Fibroblast of lung (primary cell): ENCODE measurements at places on chromosomes 7 and 10.
A peak's percentile ranks its signal among the peaks of the same experiment; 100 is the strongest.

- no peak for DNase-seq
These were observed 317.3 kb downstream of the TCERG1L start for GRCh38 chr10:130994191-130994590.

- DNase-seq, result no peak
These were observed 32.9 kb upstream of the CALN1 start for GRCh38 chr7:72445075-72445474.

DNA sequence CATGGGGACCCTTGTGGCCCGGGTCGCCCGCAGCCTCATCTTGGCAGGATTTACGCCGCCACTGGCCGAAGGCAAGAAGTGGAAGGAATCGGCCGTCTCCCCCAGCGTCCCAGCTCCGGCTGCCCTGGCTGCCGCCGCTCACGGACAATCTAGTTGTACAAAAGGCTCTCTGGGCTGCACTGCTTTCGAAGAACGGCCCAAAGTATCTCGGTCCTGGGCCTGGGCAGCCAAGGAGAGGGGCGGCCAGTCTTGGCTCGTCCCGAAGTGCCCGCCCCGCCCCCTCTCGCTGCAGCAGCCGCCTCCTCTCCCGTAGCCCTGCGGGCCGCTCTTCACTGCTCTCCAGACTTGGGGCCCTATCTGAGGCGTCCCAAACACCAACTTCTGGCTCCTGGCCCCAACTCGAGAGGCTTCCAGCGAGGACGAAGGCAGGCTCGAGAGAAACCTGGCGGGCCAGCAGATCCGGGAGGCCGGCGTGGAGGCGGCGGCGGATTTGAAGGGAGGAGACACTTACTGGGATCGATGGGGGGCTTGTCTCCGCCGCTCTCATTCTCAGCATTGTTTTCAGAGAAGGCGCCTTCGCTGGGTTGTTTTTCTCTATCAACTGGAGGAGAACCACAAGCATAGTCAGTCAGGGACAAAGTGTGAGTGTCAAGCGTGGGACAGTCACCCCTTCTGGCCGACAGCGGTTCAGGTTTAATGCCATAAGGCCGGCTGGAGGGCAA is 809 bp downstream of the HOXA9 start:
- no peak for DNase-seq

DNA sequence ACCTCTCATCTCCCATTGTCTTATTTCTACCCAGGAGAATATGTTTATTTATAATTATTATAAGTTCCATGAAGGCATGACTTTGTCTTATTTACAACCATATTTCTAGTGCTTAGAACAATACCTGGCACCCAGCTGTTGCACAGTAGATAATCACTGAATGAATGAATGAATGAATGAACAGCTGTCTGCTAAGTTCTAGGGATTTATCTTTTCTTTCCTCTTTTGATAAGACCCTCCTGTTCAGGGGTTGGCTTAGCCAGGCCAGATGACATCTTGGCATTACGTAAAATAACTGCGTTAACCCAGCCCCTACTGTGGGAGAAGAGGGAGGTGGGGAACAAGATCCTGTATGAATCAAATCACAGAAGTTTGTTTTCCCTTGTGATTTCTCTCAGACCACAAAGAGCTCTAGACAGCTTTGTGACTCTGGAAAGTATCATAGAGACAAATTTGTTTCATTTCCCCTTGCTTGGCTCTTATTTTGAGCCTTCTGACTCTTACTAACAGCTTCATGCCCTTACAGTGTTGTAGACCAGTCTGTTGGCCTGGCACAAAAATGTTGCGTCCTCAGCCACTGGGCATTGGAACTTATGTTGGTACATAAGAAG is 8.4 kb downstream of the ZNF862 start:
- DNase-seq, result no peak

DNA sequence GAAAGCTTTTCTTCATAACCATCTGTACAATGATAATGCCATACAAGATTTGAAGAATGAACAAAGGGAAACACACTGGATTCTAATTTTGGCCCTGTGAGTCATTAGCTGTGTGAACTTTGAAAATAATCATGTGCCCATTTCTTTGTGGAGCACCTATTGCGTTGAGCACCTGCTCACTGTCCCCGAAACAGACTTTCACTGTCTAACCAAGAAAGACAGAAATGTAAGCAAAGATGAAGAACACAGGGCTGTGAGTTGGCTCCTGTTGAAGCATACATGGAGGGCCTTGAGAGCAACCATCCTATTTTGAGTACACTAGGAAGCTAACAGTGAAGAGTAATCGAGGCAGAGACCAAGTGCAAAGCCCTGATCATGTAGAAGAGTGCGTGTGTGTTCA is 118.4 kb upstream of the SLC25A13 start:
- no peak for DNase-seq

DNA sequence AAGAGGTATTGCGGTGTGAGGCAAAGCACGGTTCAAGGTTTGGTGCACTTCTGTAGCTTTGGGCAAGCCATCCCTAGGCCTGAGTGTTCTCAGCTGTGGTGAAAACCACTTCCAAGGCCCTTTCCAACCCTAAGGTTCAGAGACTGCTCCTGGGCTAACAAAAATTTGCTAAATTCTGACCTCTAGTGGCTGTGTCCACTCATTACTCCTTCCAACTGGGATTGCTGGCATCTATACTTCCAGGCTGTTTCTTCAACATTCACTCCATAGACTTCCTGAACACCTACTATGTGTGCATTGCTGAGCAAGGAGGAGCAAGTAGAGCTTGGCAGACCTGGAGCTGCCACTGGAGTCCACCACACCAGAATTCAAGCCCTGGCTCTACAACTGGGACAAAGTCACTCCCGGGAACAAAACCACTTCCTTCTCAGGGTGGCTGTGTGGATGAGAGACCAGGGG is 29.3 kb upstream of the SH3PXD2A start:
- DNase-seq, result peak; percentile 32

GRCh38 chr10:132974249-132974796 is 32.0 kb upstream of the CFAP46 start:
- DNase-seq, result no peak

DNA sequence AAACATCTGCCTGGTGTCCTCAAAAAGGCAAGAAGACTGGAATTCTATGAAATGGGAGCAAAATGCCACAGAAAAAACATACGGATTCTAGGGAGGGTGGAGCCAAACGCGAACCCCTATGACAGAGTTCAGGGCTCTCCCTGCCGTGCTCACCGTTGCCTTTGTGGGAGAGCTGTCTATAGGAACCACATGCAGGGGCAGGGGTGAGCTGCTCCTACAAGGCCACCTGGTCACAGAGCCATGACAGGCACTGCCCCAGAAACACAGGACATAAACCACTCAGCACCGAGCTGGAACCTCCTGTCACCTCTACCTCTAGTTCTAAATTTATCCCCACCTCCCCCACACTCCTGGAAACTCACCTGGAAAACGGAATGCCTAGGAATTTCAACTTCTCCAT is 155.1 kb upstream of the ZNF32 start:
- DNase-seq, result no peak

DNA sequence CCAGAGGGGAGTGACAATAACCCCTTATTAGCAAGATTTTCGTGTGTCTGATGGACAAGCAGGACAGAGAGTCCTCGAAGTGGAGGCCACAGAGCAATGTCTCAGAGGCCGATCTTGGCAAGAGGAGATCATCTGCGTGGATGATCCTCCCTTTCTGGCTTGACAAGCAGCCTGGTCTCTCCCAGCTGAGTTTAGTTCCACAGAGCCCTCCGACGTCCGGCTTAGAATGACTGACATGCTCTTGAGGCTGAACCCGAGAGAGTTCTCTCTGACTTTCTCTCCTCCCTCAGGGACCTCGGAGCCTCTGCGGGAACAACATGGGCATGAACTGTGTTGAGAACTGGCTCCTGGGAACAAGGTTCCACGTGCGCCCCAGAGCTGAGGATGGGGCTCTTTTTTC is 180.7 kb upstream of the PFKP start:
- DNase-seq, result no peak

GRCh38 chr7:50265968-50266634 is 38.4 kb upstream of the IKZF1 start:
- no peak for DNase-seq

GRCh38 chr7:77812290-77812685 is 13.7 kb downstream of the PHTF2 start:
- DNase-seq, result peak; percentile 94

- DNase-seq, result no peak
These were observed 80.9 kb downstream of the SORBS1 start for GRCh38 chr10:95480102-95480900.

GRCh38 chr10:77251297-77252013 is 386.2 kb downstream of the KCNMA1 start:
- DNase-seq, result peak; percentile 33

- no peak for DNase-seq
These were observed 238.6 kb downstream of the WDR37 start for GRCh38 chr10:1294748-1295147.

DNA sequence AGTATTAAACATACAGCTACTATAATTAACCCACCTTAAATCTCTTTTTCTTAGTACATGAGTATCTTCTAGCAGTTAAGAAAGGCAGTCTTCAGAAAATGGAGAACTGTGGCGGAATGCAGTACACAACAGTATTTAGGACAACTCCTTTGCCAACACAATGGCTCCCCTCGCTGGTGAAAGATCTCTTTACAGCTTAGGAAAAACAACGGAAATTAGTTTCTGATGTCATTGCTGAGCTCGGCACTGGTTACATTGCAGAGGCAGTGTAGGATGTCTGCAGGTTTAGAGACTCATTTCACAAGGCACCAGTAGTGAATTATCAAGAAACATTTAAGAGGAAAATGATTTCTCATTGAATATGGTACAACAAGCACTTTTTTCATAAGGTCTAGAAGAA is 43.4 kb downstream of the GLRX3 start:
- DNase-seq, result peak; percentile 82

DNA sequence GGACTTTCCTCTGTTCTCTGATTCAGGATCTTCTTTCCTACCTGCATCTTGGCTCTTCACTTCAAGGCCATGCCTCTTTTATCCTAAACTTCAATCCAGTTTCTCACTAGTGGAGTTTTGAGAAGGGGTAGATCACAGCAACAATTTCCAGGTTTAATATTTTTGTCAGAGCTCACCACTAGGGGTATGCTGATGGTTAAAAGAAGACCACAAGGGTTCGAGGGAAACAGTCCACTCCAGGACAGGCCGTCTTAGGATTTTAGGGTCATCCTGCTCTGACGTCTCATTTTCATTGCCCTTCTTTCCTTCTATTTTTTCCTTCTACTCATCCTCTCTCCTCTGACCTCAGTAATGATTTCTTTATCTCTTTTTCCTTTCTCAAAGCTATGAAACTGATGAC is 11.3 kb downstream of the STAG3 start:
- DNase-seq, result no peak

DNA sequence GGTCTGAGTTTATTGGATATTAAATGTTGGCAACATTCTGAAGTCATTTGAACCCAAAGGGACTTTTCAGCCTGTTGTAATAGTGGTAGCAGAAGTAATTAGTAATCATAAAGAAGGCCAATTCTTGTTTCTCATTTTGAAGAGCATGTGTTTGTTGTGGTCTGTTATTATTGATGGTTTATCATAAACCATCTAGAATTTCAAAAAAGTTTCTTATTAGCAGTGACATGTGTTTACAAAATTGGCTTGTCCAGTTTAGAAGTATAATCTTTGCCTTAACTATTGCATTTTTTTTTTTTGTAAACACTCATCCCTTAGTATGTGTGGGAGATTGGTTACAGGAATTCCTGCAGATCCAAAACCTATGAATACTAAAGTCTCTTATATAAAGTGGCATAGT is 177.8 kb downstream of the BBS9 start:
- no peak for DNase-seq

DNA sequence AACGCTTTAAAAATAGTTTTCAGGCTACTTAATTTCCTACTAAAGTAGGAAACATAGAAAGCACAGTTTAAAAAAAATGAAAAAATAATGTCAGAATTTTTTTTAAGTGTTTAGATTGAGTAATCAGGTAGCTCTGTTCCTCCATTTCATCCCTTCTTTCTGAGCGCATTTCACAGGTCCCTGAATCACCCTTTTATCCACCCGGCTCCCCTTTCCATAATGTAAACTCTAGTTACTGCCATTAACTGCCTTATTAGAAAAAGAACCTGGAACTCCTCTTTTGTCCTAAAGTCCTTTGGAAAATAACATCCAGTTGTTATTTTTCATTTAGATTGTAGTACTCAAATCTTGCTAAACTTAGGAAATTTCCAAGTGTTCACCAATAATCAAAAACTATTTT is 5.8 kb downstream of the KCND2 start:
- DNase-seq, result no peak
